CD4-positive, alpha-beta T cell (primary cell): ENCODE measurements at places on chromosomes 13 and 19.

DNA sequence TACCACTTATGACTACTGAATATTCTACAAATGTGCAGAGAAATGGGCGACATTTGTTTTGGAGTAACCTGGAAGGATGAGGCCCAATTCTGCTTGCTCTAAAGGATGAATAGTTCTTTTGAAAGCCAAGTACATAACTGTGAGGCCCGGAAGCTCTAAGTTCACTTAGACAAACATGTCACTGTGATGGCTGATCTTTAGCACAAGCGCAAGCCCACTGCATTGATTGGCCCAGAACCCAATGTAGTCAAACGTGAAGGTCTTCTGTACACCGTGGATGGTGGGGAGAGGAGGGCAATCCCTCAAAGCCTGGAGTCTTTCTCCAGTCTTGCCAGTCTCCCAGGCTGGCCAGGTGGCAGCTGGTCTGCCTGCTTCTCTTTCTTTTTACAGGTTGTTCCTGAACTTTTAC lies 139.6 kb downstream of the RFC3 start:
- no peak for DNase-seq

DNA sequence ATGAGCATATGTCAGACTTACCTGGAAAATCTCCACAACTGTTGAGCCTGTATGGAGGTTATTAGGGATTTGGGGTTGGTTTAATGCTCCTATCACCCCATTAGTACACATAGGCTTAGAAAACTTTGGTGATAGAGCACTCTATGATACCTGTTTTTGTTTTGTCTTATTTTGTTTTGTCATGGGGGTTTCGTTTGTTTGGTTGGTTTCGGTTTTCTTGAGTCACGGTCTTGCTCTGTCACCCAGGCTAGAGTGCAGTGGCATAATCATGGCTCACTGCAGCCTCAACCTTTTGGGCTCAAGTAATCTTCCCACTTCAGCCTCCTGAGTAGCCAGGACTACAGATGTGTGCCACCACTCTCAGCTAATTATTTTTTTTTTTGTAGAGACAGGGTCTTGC lies 70.0 kb downstream of the MZT1 start:
- no peak for DNase-seq

GRCh38 chr13:95123726-95124125 lies 177.5 kb downstream of the ABCC4 start:
- DNase-seq = no peak

GRCh38 chr19:4591320-4591719 lies 31.8 kb upstream of the SEMA6B start:
- DNase-seq = no peak

DNA sequence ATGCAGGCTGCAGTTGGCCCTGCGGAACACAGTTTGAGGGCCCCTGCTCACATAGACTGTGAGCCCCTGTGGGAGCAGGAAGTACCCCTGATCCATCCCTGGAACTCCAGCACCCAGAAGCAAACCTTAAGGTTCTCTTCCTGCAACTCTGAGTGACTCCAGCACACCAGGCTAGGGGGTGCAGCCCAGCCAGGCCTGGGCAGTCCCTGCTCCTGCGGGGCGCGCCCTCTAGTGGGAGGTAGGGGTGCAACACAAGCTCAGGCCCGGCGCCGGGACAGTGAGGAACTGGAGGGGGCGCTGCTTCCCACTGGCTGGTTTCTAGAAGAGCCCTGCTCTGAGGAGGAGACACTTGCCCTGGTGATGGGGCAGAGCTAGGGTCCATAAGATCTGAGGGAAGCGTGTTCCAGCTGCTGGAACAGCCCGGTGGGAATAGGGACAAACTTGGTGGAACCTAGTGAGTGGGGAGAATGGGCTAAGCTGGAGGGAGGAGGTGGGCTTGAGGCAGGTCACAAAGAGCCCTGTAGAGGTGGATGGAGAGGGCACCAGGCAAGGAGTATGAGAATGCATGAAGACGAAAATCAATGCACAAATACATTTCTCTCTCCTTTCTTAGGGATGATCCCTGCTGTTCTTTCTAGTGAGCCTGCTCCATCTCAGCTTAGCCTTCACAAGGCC lies 5.0 kb downstream of the ZSCAN5A start:
- peak; percentile 73 for DNase-seq

DNA sequence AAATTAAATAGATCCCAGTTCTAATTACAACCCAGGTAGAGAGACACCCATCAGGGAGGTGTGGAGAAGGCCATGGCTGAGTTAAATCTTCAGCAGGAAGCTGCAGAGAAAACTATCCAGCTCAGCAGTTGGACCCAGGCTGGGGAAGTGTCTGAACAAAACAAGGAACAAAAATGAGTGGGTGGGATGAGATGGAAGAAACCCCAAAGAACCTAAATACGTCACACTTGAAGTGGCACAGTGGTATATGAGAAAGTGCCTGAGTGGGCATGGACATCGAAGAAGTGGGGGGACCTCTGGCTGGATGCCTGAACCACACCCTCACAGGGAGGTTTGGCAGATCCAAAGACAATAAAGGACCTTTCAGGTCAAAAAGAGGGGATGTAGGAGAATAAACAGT lies 3.5 kb upstream of the EPHX3 start:
- no peak for DNase-seq

DNA sequence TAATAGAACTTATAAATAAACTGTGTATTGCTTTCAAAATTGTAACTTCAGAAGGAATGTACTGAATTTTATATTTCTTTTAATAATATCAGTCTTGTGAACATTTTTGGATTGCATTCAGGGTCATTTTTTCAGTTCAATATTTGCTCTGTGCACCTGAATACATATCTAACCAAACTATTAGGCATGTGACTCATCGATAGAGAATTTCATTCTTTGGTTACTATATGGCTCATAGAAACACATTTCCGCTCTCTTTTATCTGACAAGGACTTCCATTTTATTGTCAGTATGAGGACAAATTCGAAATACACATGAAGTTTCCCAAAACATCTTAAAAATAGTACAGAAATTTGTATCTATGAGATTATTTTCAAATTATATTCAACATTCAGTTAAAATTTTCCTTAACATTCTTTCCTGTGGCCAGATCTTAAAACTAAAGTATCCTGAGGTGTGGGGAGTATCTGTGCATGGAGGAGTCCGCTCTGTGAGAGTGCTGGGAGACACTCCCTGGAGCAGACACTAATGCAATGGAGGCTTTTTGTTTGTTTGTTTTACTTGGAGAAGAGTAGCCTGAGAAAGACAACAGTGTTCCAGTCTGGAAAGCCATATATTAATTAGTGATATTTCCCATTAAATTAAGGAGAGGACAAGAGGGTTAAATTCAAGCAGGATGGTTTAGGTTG lies 483.6 kb downstream of the PCDH20 start:
- no peak for DNase-seq

DNA sequence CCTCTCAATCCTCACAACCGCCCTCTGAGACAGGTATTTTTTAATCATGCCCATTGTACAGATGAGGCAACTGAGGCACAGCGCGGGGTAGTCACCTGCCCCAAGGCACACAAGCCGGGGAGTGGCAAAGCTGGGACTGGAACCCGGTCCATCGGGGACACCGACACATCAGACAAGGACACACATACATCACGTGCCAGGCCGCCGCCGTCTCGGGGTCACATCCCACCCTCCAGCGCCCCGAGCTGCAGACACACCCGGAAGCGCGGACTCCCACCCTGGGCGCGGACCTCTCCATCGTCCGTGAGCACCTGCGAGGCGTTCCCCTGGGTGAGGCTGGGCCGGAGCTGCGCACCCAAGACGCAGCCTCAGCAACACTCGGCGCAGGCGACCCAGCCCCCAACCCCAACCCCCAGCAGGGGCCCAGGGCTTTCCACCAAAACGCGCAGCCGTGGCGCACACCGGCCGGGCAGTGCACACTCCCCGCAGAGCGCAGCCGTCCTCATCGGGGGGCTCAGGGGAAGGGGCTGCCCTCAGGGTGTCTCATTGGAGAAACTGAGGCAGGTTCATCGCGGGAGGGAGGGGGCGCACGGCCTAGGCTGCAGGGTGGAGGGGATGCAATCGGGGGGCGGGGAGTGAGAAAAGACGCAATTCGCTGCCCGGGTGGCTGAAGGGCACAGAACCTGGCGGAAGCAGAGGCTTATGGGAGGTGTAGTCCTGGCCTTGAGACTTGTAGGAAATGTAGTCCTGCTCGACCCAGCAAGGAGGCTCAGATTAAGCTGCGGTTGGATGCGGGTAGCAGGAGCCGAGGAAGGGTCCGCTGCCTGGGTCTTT lies 1.9 kb upstream of the LMTK3 start:
- DNase-seq = peak; percentile 75
